ENCODE measurements at places on chromosomes 2 and 18.

GRCh38 chr2:26993768-26994167, 23.3 kb downstream of the MAPRE3 start:
- no peak for DNase-seq

- DNase-seq: no peak
Measured at GRCh38 chr18:7096838-7097237, 20.8 kb downstream of the LAMA1 start.

GRCh38 chr2:156339865-156340264, 7.3 kb upstream of the NR4A2 start:
- DNase-seq: no peak

GRCh38 chr2:69621440-69621839, 22.1 kb downstream of the AAK1 start:
- no peak for DNase-seq

DNA sequence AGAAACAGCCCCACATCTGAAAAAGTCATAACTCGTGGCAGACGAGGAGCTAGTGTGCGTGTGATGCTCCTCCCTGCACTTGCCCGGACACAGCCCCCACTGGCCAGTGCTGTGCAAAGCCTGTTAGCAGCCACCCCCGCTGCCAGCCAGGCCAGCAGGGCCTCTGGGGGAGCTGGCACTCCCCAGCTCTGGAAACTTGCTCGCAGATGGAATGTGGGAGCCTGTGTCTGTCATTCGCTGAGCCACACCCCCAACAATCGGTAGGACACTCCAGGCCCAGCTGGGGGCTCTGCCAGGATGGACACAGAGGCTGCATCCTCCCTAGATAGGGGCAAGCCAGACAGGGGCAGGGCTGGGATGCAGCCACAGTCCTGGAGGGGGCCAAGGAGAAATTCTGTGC, 62.4 kb upstream of the ATG16L1 start:
- DNase-seq: no peak

GRCh38 chr2:15732341-15733077, 140.8 kb downstream of the DDX1 start:
- no peak for DNase-seq

DNA sequence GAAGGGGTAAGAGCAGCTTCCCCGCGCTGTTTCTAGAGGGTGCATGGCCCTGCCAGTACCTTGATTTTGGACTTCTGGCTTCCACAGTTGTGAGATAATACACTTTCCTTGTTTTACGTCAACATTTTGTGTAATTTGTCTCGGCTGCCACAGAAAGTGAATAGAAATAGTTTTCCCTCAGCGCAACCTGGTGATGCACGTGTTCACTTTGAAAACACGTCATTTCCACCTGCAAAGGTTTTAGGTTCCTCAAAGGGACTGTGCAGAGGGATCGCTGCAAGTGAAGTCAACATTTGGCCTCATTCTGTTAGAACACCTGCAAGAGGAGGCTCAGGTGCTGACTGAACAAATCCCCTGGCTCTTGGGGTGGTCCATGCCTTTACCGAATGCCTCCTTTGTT, 71.7 kb downstream of the LONRF2 start:
- no peak for DNase-seq

- peak; percentile 31 for DNase-seq
Measured at GRCh38 chr2:65800998-65801397, 368.6 kb upstream of the SPRED2 start.

GRCh38 chr2:23617811-23618215, 232.8 kb downstream of the KLHL29 start:
- DNase-seq: no peak

GRCh38 chr2:58620093-58620492, 379.0 kb upstream of the FANCL start:
- DNase-seq: peak; percentile 57

DNA sequence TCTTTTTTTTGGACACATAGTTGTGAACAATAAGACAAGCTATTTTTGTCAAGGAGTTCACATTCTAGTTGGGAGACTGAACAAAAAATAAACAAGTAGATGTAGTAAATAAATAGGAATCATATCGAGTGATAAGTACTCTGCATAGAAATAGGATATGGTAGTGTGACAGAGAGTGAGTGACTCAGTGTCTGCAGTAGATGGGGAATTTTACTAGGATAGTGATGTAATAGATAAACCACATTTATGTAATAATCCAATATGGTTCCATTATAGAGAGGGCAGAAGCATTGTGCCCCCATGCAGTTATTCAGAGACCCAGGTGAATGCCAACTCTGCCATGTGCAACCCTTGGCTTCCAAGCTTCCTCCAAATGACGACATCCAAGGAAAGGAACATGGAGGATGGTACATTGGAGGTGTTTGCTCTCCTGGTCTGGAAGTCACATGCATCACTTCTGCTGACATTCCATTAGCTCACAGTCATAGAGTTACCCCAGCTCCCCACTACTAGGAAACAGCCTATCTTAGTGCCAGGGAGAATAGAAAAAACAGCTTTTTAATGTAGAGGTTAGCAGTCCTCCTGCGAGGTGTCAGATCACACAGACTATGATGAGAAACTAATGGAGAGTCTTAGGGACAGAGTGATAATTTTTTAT, 595.4 kb downstream of the NYAP2 start:
- DNase-seq: peak; percentile 73

- DNase-seq: no peak
Measured at GRCh38 chr18:44961288-44961995, 280.8 kb downstream of the SETBP1 start.

DNA sequence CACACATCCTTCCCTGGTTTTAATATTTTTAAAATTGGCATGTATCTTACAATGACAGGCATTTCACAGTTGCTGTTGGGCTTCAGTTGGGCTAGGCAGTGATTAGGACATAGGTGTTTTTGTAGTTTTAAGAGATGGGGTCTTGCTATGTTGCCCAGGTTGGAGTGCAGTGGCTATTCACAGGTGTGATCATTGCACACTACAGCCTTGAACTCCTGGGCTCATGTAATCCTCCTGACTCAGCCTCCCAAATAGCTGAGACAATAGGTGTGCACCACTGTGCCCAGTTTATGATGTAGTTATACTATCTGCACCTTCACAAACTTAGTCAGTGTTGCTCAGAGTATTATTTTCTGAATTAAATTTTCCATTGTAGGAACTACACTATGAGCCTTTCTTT, 43.3 kb downstream of the PCARE start:
- DNase-seq: no peak

DNA sequence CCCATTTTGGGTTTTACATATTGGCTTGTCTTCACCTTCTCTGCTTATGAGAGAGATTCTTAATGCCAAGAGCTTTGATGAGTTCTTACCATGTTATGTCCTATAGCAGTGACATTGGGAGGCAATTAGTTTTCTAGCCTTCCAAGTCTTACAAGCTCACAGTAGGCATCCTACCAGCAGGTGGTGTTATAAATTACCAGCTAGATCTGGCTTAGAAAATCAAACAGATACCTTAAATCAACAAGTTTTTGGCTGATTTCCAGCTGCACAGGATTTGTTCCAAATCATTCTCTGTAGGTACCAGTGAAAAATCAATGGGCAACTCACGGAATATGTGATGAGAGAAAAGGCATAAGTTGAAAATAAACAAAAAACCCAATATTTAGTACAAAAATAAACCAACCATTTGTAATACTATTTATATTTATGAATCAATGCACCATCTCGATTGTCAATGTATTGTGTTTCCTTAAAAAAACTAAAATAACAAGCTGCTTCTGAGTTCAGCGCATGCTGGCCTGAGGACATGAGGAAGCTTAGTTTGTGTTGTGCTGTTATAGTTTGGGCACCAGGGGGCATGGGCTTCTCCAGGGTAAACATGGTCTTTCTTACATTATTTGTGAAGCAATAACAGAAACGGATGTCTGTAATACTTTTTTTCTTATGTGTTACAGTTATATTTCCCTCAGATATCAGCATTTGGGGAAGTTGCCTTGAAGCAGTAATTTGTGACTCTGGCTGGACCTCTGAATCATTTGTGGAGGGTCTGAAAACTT, 34.1 kb upstream of the NXPH2 start:
- DNase-seq: no peak

- DNase-seq: no peak
Measured at GRCh38 chr2:64617631-64618151, 36.0 kb downstream of the SERTAD2 start.

DNA sequence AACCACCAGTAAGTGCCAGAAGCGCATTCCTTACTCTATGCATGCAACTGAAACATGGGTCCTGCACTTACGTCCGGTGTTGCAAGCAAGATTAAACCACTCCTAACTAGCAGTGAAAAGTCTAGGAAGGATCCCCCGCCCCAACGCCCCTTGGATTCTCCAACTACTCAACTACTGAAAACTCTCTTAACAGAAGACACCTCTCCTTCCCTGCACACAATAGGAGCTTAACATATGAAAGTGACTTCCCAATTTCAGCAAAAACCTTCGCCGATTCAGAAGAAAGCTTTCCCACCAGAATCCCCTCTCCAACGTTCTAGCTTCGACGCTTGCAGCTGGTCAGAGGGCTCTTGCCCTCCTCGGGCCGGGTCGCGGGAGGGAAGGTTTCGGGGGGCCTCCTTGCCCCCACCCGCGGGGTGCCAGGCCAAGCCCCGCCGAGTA, 578 bp downstream of the IWS1 start:
- peak; percentile 50 for DNase-seq

DNA sequence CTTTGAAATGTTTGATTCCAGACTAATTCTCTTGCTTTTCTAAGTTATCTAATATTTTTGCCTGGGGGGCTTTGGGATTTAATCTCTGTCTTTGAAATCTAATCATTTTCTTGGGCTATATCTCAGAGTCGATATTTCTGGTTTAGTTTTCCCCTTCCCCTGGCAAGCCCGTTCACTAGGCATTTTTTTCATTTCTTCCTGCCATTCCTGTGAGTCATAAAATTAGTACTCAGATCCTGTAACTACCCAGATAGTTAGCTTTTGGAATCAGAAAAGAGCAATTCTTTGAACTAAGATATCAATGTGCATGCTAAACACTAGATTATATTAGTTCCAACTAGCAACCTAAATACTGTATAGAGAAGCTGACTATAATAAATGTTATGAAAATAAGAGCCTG, 29.4 kb upstream of the RNF149 start:
- DNase-seq: peak; percentile 57

DNA sequence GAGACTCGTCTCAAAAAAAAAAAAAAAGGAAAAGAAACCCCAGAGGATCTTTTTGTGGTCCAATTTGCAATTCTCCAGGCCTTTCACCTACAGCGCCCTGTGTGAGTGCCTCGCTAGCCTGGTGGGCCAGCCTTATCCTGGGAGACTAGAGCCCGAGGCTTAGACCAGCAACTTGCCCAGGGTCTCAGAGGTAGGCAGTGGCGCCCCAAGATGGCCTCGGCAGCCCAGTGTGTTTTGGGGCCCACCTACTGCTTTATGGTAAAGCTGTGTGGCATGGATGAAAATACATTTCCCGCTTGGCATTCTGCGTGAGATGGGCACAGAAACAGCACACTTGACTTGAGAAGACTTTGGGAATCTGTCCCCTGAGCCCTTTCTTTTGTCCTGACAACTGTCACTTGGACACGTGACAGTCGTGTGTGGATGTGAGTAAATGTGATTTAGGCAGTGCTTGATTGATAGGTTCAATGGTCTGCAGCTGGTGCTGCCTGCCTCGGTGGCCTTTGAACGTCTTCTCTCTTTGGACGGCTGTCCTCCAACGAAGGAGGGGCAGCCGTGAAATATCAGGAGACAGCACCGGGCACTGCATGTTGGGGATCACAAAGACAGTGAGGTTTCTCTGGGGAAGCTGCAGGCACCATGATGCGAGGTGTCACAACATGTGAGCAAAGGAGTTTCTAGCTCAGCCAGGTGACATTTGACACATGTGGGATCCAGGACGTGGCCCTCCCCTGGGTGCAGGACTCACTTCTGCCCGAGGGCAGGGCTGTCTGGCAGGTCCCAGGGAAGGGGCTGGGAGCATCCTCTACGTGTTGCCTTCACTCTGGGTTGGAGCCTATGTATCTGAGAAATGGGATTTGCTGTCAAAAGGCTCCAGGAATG, 209.5 kb upstream of the TWIST2 start:
- DNase-seq: no peak

- DNase-seq: no peak
Measured at GRCh38 chr2:46780801-46781445, 134.7 kb downstream of the MCFD2 start.

DNA sequence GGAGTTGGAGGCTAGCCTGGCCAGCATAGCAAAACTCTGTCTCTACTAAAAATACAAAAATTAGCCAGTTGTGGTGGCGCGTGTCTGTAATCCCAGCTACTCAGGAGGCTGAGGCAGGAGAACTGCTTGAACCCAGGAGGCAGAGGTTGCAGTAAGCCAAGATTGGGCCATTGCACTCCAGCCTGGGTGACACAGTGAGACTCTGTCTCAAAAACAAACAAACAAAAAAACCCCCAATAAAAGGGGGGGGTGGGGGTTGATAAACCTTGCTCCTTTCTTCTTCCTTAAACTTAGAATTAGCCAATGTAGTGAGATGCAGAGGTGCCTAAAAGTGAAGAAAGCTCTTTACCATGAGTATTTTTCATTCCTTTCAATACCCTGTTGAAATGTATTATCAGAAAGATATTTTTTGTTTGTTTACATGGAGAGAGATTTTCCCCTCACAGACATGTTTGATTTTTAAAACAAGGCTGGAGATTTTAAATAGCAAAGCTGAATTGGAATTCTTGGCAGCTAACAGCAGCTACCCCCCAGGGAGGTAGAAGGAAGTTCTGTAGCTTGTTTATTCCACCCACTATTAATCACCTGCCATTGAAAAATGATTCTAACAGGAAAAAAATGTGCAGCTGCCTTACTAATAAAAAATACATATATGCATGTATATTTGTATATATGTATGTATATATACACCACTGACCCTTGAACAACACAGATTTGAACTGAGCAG, 48.6 kb downstream of the GYPC start:
- peak; percentile 27 for DNase-seq

- DNase-seq: peak; percentile 36
Measured at GRCh38 chr2:190649798-190650390, 1.0 kb downstream of the NAB1 start.

DNA sequence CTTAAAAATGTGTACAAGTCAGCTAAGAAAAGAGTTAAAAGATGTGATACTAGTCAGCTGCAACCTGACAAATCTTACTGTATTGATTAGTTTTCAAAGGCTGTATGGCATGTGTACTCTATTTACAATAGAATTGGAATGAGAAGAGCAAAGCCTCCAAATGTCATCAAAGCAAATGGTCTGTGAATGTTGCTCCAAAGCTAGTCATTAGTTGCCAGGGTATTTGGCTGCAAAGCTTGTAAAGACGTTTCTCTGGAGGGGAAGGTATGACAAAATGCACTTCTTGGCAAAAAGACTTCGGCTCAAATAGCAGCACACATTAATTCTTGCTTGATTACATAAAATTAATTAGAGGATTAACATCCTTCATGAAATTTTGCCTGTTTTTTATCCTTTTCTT, 59.3 kb downstream of the ETAA1 start:
- no peak for DNase-seq
